ENCODE measurements at places on chromosomes 4 and X. TPM values are rescaled to one million over a fixed set of nuclear protein-coding genes. Genes with fewer than 3 reads are reported as not detected.

MAPK10 gene
- 6.8 TPM for polyA plus RNA-seq

GPR119 gene
- polyA plus RNA-seq = not detected

HOPX gene
- polyA plus RNA-seq = 8.5 TPM

SAGE1 gene
- not detected for polyA plus RNA-seq

NDST3 gene
- not detected for polyA plus RNA-seq

TLR6 gene
- polyA plus RNA-seq = 0.88 TPM

LRAT gene
- 1.4 TPM for polyA plus RNA-seq

- DNase-seq = no peak
These were observed 68.6 kb upstream of the ADGRG2 start for GRCh38 chrX:19190902-19191301.

DNA sequence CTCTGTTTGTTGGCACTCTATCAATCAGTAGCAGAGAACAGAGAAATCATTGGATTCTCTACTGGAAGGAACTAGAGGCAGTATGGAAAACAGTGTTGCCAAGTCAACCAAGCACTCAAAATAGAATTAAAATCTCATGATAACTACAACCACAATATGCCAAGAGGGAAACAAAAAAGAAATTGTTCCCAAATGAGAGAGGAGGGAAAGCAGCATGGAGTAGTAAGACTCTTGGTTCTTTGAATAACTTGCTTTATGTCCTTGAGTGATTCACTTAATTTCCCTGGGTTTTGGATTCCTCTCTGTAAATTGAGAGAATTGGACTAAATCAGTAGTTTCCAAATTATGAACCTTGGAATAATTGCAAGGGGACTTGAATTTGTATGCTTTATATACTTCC, 285.5 kb upstream of the ANKRD50 start:
- no peak for DNase-seq

- no peak for DNase-seq
These were observed 351.2 kb downstream of the ARHGAP24 start for GRCh38 chr4:85826060-85826678.

- DNase-seq = no peak
These were observed 14.9 kb upstream of the NXF3 start for GRCh38 chrX:103107836-103108235.

DNA sequence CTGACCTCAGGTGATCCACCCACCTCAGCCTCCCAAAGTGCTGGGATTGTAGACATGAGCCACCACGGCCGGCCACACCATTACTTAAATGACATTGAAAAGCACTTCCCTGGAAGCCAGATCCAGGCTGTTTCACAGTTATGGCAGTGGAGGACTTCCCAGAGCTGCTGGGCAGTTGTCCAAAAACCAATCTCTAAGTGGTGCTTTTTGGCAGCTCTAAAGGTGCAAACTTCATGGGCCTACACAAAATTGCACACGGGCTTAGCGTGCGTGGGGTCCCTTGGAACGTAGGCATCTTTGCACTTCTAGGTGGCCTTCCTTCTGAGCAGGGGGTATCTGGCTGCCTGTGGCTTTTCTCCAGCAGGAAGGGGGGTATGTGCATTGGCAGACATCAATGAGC, 172.3 kb downstream of the SHOX start:
- no peak for DNase-seq

DNA sequence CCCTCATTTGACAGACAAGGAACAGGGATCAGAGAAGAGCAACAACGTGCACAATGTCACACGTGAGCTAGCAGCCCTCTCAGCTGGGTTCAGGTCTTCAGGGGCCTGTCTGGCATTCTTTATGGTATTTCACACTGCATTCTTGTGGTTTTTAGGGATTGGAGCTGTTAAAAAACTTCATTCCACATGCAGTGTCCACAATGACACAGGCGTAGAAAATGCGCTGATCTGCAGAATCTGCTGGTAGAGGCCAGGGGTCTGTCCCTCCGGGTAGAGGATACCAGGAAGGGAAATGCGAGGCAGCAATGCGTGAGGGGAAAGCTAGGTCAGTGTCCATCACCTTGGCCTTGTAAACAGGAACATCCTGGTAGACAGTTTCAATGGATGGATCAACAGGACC, 36.6 kb downstream of the MAP7D3 start:
- no peak for DNase-seq

GRCh38 chr4:152348670-152349069, 187.2 kb downstream of the FBXW7 start:
- no peak for DNase-seq

DNA sequence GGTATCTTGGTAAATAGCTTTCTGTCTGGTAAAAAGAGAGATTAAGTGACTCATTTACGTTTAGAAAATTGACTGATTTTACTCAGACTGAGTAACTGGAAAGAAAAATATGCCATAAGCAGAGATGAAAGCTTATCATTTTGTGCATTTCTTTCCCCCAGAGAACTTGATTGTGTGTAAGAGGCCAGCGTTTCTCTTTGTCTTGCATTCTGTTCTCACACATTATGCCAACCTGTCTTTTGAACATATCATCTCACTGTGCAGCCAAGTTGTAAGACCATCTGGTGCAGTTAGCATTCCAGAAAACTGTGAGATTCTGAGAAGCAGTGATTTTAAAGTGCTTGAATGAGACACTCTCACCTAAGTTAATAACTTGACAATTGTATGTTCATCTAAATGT, 651.3 kb downstream of the TECRL start:
- DNase-seq = no peak

Measured in keratinocyte (primary cell).